Activated naive CD4-positive, alpha-beta T cell (primary cell): ENCODE measurements at places on chromosomes 7 and 10.

DNA sequence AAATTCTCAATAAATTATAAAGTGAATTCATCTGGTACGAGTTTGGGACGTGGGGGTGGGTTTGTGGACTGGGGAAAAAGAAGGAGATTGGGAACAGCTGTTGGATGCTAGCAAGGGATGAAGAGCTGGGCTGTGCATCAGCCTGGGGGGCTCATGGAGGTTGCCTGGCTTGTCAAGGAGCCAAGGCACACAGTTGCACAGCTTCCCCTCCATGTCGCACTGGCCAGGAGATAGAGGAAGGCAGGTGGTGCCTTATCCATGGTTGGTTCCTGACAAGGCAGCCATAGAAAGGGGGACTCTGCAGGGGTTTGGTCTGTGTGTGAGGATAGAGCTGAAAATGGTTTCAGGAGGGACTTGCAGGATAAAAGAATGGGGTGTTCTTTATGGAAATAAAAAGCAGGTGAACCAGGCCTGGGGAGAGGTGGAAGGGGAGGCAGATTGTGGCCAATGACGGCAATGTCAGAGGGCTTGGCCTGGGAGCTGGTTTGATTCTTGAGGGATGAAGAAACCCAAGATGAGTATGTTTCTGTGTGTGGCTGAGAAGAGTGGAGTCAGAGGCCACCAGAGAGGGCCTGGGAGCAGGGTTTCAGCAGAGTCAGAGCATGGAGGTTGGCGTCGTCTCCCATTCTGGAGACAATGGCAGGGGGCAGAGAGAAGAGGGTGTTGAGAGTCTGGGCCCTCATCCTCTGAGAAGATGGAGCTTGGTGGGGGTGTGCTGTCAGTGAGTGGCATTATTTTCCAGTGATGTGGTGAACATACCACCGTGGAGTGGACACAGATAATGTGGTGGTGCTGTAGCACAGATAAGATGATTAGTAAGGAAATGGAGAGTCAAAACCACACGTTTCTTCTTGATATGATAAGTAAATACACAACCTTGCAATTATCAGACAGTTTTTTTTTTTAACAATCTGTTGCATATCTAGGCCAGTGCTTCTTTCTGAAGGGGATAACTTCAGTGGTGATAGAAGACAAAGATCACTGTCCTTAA, 108.2 kb downstream of the PTPN20 start:
- no peak for DNase-seq

DNA sequence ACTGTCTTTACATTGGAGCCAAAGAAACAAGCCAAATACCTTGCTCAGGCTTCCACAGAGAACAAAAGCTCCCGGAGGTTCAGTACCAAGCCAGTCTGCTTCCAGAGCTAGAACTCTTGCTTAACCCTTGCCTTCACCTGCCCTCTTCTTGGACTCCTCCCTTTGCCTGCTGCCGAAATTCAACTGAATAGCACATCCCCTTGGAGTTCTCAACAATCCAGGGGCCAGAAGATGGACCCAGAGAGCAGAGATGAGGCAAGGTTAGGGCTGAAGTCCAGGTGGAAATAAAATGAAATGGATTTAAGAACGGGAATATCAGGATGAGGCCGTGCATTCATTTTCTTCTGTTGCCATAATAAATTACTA, 876 bp upstream of the PIK3AP1 start:
- DNase-seq, result no peak

DNA sequence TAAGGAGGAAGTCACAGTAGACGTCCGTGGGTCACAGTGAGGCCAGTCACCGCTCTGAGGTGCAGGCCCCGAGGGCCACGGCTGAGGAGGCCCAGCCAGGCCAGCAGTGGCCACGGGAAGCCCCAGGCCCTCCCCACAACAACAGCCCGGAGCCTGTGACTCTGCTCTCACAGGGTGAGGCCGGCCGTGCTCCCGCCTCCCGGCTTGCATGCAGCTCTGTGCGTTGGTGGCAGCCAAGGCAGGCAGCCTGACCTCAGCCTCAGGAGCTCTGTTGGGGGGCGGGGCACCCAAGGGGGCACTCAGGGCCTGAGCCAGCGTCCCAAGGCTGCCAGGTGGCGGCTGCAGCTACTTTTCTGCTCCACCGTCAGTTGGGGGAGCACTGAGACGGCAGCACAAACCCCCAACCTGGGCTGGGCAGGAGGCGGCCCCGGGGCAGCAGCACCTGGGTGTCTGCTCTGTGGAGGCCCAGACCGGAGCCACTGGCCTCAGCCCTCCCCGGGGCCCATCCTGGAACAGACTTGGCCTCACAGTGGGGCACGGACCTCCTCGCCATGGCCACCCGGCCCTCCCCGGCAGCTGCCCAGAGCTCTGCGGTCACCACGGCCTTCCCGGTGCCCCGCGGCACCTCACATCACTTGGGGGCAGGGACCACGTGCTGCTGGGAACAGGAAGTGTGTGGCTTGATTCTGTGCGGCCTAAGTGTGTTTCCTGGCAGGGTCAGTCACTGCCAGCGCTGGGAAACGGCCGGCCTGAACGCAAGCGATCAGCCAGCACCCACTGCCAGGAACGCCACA, 13.3 kb downstream of the CYP2W1 start:
- DNase-seq, result no peak

DNA sequence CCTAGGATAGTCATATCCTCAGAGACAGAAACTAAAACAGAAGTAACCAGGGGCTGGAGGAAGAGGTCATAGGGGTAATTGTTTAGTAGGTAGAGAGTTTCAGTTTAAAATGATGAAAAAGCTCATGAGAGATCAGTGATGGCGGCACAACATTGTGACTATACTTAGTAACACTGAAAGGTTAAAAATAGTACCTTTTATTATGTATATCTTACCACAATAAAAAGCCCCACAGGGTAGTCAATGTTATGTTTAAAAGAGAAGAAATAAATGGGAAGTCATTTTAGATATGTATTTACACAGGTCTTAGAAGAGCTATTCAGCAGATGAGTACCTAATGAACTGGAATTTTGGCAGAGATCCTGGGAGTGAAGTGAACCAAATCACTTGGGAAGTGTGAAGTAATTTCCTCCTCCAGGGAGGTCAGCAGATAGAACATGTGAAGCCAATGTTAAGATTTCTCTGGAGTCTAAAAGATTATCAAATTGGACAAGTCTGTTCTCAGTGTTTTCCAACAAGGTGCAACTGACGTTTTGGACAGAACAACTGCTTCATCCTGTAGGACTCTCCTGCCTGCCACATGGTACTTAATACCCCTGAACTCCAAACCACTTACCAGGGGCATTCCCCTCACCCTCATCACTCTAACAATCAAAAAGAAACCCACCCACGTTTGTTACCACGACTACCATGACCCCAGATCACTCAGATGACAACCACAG, 6.4 kb downstream of the CDCA7L start:
- DNase-seq, result no peak

DNA sequence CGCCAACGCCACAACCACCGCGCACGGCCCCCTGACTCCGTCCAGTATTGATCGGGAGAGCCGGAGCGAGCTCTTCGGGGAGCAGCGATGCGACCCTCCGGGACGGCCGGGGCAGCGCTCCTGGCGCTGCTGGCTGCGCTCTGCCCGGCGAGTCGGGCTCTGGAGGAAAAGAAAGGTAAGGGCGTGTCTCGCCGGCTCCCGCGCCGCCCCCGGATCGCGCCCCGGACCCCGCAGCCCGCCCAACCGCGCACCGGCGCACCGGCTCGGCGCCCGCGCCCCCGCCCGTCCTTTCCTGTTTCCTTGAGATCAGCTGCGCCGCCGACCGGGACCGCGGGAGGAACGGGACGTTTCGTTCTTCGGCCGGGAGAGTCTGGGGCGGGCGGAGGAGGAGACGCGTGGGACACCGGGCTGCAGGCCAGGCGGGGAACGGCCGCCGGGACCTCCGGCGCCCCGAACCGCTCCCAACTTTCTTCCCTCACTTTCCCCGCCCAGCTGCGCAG, 424 bp downstream of the EGFR start:
- DNase-seq, result no peak

DNA sequence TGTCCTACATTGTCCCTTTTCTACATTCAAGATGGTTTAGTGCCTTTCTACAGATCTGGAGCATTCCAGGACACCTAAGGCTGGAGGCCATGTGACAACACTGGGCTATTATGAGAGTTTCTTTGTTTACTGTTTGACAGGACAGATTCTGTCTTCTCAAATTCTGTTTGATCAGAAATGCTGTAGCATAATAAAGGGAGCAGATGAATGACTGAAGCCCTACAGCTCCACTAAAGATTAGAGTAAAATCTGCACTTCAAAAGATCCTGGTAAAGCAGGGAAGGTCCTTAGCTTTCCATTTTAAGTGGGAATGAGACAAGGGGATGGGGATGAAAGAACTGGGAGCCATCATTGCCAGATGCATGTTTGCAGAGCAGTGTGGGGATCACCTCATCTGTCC, 38.4 kb downstream of the TMEM229A start:
- DNase-seq, result no peak

GRCh38 chr10:15374156-15374555, 3.1 kb upstream of the FAM171A1 start:
- no peak for DNase-seq

DNA sequence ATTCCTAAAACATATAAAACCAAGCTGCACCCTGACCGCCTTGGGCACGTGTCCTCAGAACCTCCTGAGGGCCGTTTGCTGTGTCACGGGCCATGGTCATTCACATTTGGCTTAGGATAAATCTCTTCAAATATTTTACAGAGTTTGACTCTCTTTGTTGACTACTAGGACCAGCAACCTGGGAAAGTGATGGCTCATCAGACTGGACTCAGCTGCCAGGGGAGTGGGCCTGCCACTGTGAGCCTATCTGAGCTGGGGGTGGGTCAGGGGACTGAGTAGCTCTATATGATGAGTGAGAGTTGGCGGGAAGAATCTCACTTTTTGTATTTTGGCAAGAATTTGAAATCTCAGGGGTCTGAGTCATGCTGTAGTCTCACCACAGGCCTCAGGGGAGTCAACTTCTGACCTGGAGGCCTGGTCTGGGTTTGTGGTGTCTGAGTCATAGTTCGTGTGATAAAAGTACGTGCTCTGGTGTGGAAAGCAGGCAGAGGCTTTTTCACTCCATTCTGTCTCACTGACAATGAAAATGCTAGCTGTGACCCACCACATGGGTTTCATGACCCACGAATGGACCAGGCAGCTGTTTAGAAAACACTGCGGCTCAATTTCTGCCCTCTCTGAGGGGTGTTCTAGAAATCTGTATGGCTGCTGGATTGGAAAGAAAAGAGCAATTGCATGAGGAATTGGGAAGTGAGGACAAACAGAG, 4.2 kb upstream of the UPP1 start:
- DNase-seq, result no peak

DNA sequence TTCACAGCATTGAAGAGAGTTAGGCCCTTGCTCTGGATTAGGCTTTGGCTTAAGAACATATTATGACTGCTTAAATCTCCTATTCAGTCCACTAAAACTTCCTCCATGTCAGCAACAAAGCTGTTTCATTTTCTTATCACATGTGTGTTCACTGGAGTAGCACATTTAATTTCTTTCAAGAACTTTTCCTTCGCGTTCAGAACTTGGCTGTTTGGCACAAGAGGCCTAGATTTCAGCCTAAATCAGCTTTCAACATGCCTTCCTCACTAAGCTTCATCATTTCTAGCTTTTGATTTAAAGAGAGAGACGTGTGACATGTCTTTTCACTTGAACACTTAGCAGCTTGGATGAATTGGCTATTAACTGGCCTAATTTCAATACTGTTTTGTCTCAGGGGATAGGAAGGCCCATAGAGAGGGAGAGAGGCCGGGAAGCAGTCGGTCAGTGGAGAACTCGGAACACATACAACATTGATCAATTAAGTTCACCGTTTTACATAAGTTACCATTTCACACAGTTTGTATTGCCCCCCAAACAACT, 885.2 kb upstream of the AUTS2 start:
- no peak for DNase-seq

- DNase-seq, result no peak
These were observed 229.9 kb downstream of the CXCL12 start for GRCh38 chr10:44154956-44155355.

GRCh38 chr10:49329146-49329505, 30.2 kb downstream of the C10orf71 start:
- DNase-seq, result no peak

- DNase-seq, result no peak
These were observed 191.8 kb upstream of the SEMA3C start for GRCh38 chr7:81110673-81111072.

- DNase-seq, result no peak
These were observed 568.0 kb upstream of the GALNT17 start for GRCh38 chr7:70563960-70564359.

DNA sequence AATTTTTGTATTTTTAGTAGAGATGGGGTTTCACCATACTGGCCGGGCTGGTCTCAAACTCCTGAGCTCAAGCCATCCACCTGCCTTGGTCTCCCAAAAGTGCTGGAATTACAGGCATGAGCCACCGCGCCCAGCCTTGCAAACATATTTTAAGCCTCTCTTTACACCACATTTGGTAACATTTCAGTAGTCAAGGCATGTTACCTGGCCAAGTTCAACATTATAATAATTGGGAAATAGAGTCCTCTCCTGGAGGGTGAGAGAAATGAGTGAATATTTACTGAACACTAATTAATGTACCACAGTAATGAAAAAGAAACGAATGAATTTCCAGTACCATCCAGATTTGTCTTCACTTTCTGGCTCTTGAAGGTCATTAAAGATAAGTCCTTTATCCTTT, 10.0 kb upstream of the CNOT4 start:
- no peak for DNase-seq

DNA sequence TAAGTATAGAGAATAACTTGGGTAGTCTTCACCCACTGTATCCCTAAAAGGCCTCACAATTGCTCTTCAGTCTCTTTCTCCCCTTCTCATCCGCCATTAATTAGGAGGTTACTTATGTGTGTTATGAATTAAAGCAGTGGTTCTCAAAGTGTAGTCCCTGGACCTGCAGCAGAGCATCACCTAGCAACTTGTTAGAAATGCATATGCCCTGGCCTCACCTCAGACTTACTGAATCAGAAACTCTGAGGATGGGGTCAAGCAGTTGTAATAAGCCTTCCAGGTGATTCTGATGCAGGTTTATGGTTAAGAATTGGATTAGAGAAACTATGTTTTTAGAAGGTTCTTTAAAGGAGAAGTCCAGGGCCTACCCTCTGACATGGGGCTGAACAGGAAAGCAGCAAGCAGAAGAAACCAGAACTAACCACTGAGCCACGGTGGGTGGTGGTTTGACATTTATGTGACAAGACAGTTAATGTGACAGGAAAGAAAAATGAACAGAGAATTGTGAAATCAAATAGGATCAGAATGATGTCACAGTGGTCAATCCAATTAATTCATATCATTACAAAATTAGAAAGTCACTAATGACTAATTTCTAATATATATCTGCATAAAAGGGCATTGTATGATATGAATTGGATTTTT, 37.6 kb downstream of the ENTPD1 start:
- DNase-seq, result no peak

GRCh38 chr7:18386607-18387006, 108.9 kb upstream of the HDAC9 start:
- DNase-seq, result no peak

GRCh38 chr7:127983804-127984332, 47.4 kb downstream of the LRRC4 start:
- no peak for DNase-seq
